ENCODE measurements at places on chromosomes 1 and 21.

DNA sequence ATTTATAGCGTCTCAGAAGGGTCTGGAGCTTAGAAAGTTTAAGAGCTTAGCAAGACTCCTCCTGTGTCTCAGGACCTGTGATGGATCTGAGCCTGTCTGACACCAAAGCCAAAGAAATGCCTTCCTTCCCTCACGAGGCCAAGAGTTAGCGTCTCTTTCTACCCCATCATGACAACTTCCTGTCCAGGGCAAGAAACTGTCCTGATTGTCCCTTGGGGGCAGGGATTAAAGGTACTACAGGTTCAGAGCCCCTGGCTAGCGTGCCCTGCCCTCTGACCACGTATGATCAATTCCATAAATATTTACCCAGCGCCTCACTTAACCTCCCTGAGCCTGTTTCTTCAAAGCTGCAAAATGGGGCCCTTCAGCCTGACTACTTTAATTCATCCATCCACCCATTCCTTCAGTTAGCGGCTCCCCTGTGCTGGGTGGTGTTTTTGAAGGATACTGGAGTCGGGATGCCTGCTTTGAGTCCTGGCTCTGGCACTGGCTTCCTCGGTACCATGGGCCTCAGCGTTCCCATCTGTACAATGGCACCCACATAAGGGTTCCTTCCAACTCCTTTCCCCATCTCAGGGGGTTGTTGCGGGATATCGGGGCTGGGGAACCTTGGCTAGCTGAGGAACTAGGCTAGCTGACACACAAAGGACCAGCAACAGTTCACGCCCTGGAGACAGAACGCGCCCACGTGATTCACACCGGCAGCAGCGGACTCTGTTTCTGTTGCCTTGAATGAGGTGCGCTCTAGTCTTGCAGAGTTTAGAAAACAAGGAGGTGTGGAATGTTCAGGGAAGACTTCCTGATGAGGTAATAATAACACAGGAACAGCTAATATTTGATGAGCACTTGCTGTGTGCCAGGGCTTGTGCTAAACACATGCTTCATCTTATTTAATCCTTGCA, 23.0 kb upstream of the EPHA2 start:
- DNase-seq: no peak

DNA sequence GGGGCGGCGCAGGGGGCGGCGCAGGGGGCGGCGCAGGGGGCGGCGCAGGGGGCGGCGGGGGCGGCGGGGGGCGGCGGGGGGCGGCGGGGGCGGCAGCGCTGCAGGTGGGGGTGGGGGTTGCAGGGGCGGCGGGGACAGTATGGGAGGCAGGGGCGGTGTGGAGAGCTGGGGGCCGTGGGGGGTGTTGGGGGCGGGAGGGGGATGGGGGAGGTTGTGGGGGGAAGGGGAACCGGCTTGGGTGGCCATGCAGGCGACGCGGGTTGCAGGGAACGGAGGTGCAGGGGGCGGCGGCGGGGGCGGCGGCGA, 13.0 kb upstream of the SLC19A1 start:
- DNase-seq: no peak

GRCh38 chr21:41465176-41465781, 39.2 kb downstream of the MX1 start:
- no peak for DNase-seq

GRCh38 chr1:20787029-20787839, at the start of gene HP1BP3:
HP1BP3 (minus strand) TSS chr1:20787307; CDS start chr1:20780440, 6,867 bp downstream.
- DNase-seq: peak; percentile 60

GRCh38 chr1:181405584-181405983, 77.7 kb upstream of the CACNA1E start:
- DNase-seq: no peak

DNA sequence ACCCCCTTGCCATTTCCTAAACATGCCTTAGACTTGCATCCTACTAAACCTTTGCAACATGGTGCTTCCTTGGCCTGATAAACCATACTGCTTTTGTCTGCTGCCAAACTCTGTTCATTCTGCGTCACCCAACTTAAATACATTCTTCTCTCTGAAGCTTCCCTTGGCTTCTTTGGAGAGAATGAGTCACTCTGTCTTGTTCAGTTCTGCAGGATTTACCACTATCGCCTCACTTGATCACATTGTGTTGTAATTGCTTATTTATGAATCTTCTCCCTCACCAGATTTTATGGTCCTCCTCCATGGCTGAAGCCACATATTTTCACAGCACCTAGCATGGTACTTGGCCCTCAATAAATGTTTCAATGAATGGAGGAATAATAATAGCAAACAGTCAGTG, 21.7 kb upstream of the TUT4 start:
- no peak for DNase-seq

DNA sequence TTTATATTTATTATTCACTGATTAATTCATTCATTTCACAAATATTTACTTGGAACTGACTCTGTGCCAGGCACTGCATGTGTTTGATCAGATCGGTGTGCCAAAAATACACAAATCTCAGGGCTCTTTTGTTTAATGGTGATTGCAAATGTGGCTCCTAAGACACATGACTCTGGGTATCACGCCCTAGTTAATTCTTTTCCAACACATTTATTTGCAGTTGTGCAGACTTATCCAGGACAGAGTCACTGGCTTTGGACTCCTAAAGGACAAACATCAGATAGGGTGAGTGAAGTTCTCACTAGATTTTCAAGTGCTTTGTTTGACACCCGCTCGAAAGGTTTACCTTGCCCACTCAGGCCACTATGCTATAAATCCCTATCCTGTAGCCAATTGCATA, 335.5 kb downstream of the BARHL2 start:
- DNase-seq: no peak

- DNase-seq: no peak
Measured at GRCh38 chr1:220007438-220007837, 38.9 kb downstream of the EPRS1 start.

- peak; percentile 20 for DNase-seq
Measured at GRCh38 chr1:15246960-15247614, at the start of gene FHAD1. FHAD1 (plus strand) TSS chr1:15247223; CDS start chr1:15251785, 4,562 bp downstream.

- DNase-seq: no peak
Measured at GRCh38 chr1:226792368-226792767, 53.3 kb upstream of the ITPKB start.

DNA sequence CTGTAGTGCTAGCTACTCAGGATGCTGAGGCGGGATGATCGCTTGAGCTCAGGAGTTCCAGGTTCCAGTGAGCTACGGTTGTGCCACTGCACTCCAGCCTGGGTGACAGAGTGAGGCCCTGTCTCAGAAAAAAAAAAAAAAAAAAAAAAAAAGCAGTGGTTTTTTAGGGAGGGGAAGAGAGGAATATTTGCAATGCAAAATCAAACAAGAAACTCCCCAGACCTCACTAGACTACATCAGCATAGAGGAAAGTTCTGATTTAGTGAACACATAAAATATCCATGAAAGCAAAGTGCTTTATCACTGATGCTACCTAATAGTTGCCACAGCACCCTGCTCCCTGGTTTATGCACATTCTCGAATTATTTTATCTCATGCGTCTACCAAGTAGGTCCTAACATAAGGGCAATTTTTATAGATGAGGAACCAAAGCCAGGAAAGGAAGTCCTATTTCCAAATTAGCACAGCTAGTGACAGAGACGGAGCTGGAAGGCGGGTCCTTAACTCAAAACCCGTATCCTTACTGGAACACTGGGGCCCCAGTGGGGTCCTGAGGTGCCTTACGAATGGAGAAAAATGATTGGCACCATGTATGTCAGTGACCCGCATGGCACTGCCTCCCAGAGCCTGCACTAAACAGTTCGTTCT, 50.7 kb upstream of the GPR157 start:
- no peak for DNase-seq

DNA sequence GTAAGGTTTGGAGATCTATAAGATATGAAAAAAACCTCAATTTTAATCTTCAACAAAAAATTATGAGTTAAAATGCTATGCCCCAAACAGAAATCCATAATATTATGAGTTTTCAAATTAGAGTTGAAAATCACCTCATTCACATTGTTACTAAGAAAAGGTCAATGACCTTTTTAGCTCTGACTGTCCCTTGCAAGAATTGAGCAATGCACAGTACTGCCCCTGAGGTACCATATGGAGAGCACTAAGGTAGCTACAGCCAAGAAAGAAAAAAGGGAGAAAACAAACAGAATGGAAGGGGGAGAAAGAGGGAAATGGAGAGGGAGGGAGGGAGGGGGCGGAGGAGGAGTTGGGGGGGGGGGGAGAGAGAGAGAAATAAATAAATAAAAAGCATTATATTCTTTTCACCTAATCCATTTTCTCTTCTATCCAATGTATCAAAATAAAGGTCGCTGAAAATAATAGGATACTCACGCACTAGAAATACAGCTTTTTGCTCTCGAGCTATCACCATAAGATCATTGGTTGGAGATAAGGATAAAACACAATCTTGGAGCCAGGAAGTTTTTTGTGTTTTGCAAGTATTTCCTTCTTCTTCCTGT, 58.8 kb downstream of the RAB3GAP2 start:
- DNase-seq: no peak

DNA sequence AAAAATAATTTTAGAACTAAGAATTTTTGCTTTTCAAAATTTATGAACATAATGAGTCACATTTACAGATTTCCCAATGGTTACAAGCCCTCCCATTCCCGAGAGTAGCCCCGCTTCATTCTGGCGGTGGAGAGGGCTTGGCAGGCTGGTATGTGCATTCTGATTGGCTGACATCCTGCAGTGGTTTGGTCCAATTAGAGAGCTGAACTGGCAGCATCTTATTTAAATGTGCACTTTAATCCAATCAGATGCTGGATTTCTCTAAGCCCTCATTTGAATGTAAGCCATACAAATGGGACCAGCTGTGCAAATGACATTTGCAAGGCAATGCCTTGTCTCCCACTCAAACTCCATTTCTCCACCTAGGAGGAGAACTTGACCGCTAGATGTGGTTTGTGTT, 18.0 kb upstream of the TRIM17 start:
- DNase-seq: no peak

DNA sequence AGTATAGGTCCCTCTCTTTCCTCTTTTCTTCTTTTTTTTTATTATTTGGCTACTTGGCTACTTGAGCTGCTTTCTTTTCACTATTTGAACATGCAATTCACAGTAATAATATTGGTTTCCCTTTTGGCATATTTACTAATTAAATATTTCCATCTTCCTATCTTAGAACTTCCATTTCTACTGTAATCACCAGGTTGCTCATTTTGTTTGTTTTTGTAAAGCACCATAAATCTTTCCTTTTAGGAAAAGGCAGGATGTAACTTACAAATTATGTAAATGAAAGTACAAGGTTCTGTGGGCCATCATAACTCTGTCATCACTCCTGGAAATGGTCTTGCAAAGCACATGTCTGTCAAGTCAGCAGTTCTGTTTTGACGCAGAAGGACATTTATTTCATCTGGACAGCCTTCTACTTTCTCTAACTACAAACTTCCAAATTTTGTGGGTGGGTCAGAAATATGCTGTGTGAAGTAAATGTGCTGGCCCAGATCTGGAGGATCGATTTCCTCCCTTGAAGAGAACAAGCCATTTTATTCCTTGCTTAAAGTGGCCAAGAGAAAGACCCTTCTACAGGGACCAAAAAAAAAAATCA, 71.7 kb upstream of the TNFSF18 start:
- DNase-seq: no peak

DNA sequence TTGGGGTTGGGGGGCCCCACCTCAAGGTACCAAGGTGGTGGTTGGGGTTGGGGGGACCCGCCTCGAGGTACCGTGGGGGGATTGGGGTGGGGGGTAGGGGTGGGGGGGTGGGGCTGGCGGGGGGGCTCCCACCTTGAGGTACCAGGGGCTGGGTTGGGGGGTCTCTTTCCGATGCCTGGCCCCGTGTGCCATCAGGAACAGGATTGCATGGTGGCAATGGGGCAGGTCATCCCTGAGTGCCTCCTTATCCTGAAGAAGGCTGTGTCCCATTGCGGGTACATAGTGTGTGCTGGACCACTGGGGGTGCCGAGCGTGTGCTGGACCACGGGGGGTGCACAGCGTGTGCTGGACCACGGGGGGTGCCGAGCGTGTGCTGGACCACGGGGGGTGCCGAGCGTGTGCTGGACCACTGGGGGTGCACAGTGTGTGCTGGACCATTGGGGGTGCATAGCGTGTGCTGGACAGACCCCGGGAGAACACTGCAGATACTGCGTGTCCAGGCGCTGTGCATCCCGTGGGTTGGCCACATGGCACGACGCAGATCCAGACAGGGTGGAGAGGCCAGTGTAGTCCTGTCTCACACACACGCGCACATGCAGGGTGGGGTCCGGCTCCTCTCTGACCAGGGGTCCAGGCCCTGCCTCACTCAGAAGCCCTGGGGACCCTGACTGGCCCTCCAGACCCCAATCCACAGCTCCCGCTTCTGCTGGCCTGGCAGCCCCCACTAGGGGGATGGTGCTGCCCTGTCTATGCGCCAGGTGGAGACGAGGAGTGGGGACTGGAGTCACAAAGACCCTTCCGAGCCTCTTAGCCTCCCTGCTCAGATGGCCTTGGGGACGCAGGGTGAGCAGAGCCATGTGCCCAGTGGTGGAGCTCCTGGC, 4.2 kb downstream of the SCNN1D start:
- no peak for DNase-seq

DNA sequence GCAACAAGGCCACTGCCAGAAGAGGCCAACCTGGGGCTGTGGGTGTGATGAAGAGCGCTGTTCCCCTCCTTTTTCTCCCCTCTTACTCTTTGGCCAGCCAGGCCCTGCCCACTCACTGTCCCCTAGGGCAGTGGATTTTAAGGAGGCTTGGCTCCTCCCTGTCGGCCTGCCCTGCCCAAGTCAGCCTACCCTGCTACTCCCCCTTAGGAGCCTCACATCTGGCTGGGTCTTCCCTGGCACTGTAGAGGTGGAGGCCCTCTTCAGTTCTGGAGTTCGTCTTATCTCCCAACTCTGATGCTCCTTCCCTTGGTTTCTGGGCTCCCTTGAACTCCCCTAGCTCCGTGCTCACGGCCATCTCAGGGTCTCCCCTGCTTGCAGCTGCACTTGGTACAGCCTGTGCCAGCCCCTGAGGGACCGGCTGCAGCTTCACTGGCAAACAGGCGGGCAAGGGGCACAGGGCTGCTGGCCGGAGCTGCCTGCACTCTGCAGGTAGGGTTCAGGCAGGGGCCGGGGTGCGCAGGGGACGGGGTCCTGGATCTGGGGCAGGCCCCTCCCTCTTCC, 4.0 kb downstream of the AMPD2 start:
- no peak for DNase-seq

- DNase-seq: no peak
Measured at GRCh38 chr1:161162052-161162451, 2.8 kb downstream of the USP21 start.

GRCh38 chr21:44603109-44603875, 2.9 kb downstream of the KRTAP10-7 start:
- DNase-seq: no peak

GRCh38 chr1:90174246-90174645, 179.3 kb downstream of the ZNF326 start:
- no peak for DNase-seq

- DNase-seq: no peak
Measured at GRCh38 chr1:85328713-85329397, 52.4 kb upstream of the BCL10 start.

GRCh38 chr1:52867087-52867863, 24.7 kb downstream of the ZYG11A start:
- DNase-seq: no peak

DNA sequence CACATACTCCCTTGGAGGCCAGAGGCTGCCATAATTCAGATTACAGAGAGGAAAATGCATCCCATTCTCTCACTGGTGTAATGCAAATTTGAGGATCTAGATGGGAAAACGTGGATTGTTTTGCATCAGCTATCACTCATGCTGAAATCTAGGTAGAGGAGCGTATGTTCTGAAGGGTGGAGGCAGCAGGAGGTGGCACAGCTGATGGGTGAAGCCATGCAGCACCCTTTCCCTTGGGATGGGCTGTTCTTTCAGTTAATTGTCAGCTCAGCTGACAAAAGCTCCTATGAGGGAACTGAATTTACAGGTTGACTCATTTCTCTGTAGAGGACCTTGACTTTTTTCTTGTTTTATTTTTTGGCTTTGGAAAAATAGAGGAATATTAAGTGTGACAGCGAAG, 41.8 kb downstream of the CAMTA1 start:
- DNase-seq: no peak

Data from SHP77 treated with DMSO at 0.1 percent for 48 hours (cell line).